ENCODE measurements at places on chromosomes 5 and 9.
A peak's percentile ranks its signal among the peaks of the same experiment; 100 is the strongest.

DNA sequence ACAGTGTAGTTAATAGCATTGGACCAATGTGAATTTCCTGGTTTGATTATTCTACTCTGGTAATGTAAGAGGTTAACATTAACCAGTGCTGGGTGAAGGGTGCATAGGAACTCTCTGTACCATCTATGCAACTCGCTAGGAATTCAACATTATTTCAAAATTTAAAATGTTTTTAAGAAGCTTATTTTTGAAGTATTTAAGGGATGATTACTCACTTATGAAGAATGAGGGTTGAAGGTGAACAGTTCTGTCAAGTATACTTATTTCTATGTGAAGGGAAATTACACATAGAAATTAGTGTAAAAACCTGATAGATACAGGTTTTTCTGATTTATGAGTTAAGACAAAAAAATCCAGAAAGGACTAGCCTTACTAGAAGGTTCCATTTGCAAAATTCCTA, 165.8 kb downstream of the INSYN2B start:
- no peak for DNase-seq

- DNase-seq, result no peak
Measured at GRCh38 chr9:76032038-76032796, 141.7 kb downstream of the PCSK5 start.

GRCh38 chr9:82543726-82544125, 519.2 kb downstream of the RASEF start:
- DNase-seq, result no peak

DNA sequence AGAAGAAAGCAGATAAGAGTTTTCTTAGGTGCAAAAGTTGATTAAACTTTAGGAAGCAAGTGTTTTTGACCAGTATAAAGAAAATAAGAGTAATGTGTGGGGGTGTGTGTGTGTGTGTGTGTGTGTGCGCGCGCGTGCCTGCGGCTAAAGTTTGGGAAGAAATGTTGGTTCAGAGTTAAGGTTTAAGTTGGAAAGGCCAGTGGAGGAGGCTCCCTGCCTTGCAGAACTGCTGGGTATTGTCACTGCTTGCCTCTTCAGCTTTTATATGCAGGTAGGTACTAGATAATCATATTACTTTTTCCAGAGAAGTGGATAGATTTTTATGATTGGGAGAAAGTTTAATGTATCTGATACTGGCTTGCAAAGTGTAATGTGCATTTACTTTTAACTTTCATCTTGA, 2.0 kb downstream of the PIK3R1 start:
- DNase-seq, result peak; percentile 9

- DNase-seq, result no peak
Measured at GRCh38 chr9:124343533-124344290, 71.5 kb downstream of the PSMB7 start.

DNA sequence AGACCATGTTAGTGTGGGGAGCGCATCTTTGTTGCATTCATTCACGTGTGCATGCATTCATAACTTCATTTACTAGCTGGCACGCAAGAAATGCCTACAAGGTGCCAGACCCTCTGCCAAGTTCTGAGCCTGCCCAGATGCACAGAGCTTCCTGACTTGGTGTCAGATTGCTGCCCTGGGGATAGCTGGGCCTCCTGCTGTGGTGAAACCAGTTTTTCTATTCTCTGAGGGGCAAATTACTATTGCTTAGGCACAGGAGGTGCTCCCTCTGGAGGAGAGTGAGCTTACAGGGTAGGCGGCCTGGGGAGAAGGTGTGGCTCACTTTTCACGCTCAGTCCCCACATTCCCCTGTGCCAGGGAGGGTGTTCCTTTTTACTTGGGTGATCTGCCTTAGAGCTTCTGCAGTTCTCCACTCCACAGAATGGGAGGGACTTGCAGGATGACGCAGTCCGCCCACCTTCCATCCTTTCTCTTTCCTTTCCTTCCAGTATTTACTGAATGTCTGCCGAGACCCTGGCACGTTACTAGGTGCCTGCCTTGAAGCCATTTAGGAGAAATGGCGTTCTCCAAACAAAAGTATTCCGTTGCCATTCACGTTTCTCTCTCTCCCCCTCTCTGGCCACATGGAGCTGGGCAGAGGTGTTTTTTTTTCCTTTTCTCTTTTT, 27.9 kb upstream of the CTNNA1 start:
- DNase-seq, result peak; percentile 28

DNA sequence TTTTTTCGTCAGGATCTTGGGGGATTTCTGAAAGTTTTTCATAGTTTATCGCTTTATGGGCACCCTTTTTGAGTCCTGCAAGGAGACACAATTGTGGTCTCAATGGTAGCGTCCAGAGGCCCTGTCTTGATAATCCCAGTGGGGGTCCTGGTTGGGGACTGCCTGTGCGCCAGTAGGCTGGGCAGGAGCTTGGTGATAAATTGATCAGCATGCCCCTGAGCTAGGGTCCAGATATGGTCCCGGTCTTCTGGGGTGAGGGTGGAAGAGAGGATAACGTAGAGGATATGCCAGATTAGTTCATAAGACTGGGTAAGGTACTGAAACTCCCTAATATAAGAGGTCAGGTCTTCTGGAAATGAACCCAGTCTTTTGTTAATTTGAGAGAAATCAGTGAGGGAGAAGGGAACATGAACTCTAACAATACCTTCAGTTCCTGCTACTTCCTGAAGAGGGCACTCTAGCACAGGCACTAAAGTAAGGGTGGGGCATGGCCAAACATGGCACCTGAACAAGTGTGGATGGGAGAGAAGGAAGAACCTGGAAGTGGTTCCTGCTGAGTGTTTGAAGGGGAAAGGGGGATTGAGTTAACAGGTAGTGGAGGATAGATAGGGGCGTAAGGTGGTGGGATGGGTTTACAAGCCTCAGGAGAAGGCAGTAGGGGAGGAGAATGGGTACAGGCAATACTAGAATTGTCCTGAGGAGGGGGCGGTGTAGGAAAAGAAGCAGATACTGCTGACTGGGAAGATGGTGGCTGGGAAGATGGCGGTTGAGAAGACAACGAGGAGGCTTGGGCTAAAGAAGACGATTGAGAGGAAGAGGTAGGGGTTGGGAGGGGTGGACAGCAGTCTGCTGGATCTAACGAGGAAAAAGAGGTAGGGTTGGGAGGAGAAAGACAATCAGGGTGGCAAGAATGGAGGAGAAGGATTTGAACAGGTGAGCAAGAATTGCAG, 33.8 kb upstream of the ANXA2R start:
- peak; percentile 31 for DNase-seq

GRCh38 chr5:143008809-143009521, 238.8 kb downstream of the ARHGAP26 start:
- DNase-seq, result peak; percentile 89

GRCh38 chr9:135703726-135704125, 1.7 kb downstream of the KCNT1 start:
- DNase-seq, result no peak

DNA sequence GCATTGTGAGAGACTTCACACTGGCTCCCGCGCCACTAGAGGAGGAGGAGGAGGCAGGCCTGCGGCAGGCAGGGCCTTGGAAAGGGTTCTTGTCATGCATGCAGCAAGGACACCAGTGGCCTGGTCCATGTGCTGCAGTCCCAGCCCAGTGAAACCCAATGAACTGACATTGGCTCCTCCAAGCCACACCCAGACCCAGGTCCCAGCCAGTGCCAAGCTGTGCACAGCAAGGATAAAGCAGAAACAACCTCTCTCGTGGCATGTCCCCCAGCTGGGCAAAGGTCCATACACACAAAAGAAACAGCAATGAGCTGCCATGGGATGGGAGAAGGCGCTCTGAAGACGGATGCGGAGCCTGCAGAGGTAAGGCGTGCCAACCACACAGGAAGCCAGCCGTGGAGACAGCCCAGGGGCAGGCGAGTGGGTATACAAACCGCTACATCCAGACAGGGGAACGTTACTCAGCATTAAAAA, 89.2 kb downstream of the SEMA4D start:
- no peak for DNase-seq

- DNase-seq, result no peak
Measured at GRCh38 chr5:139961435-139962157, 81.5 kb downstream of the NRG2 start.

DNA sequence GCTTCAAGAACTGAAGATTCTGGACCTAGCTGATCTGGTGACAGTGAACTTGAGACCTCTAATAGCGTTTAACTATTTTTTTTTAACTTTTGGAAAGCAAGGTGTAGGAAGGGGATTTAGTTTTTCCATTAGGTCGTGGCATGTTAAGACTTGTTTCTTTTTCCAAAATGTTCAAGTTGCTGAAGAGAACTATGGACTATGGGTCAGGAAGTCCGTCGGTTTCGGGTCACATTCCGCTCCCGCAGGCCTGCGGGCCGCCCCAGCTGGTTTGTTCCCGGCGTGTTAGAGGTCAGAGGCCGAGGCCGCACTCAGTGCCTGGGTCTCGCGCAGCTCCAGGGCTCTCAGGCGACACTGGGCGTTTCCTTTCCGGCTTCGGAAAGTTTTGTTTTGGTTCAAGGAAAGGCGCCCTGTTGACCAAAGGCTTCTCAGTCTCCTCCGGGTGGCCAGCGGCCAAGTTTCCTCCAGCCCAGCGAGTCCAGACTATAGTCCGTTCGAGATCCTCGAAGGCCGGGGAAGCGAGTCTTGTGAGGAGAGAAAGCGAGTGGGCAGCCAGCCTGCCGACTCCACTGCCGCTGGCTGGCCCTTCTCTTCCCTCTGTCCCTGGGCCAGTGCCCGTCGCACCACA, 586 bp upstream of the FCHO2 start:
- no peak for DNase-seq

DNA sequence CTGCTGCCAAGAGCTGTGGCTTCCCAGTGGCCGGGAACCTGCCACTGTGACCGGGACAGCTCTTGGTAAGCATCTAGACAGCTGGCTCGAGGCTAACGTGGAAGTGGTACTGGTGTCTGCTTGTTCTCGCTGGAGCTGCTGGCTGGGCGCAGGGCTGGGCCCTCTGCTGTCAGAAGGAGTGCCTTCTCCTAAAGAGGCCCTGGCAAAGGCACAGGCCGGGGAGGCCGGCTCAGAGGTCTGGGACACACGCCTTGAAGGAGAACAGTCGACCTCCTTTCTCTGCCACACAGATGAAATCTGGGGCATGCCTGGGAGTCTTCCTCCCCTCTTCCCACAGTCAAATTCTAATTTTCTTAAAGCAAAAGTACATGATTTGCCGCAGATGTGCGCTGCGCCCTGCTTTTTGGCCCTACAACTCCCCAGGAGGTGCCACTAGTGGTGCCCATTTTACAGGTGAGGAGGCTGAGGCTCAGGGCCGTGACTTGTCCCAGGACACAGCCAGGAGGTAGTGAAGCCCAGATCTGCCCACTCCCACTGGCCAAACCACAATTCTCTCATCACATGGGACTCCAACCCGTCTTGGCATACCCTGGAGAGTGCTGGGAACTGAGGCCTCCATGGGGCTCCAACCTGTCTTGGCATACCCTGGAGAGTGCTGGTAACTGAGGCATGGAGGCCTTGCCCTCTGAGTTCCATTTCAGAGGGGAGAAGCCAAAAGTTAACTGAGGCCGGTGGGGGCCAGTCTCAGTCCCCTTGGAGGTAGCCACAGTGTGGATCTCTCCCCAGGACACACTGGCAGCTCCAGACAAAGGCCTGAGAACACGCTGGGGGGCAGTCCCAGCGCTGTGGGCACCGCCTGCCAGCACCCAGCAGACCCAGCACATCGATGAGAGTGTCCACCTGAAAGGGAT, 12.0 kb upstream of the RXRA start:
- no peak for DNase-seq

- DNase-seq, result peak; percentile 44
Measured at GRCh38 chr5:169545762-169546161, 37.8 kb upstream of the SPDL1 start.

DNA sequence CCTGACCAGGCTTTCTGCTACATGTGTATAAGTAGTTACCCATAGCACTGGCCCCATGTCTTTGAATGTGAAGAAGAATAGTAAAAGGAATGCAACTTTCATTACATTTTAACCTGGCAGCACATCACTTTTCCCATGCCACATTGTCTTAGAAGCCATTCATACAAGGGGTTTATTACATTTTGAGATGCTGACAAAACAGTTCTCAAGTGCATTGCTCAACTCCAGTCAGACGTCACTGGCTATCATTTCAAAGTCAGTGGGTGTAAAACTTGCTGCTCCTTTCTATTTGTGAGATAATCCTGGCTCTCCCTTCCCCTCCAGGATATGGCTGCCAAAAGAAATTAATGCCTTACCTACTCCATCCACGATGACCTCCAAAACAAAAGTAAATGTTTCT, 97.0 kb upstream of the VCAN start:
- peak; percentile 15 for DNase-seq

DNA sequence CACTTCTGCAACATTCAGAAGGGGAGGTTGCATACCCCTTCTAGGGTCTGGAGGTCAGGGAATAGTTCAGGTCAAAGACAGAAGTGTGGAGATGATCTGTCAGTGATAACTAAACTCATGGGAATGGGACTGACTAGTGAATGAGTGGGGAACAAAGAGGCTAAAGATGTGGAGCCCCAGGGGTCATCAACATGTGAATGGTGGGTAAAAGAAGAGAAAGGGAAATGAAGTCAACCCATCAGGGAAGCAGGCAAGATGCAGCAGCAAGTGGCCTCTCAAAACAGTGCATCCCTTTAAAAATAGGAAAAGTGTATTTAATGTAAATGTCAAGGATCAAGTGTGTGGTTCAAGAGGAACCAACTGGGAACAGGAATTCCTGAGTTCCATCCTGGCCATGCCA, 69.9 kb downstream of the PLPPR1 start:
- DNase-seq, result no peak

DNA sequence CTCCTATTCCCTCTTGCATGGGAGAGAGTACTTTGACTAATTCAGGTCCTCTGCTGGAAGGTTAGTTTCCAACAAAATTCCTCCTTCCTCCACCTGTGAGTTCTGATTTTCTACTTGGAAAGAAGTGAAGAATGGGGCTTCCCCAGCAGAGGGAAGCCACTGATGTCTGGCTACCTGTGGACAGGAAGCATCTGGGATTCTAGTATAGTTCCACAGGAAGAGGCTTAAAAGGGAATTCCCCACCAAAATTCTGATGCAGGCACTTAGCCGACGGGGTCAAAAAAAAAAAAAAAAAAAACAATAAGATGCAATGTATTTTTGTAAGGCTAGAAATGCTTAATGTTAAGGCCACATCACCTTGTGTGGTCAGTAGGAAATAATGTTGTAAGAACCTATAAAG, 33.4 kb downstream of the PCDHGC5 start:
- no peak for DNase-seq

GRCh38 chr9:128162215-128163026, 2.4 kb downstream of the BBLN start:
- DNase-seq, result no peak

GRCh38 chr9:136672431-136673087, 9.8 kb downstream of the EGFL7 start:
- DNase-seq, result no peak

- no peak for DNase-seq
Measured at GRCh38 chr9:35646153-35646532, 4.6 kb downstream of the SIT1 start.

DNA sequence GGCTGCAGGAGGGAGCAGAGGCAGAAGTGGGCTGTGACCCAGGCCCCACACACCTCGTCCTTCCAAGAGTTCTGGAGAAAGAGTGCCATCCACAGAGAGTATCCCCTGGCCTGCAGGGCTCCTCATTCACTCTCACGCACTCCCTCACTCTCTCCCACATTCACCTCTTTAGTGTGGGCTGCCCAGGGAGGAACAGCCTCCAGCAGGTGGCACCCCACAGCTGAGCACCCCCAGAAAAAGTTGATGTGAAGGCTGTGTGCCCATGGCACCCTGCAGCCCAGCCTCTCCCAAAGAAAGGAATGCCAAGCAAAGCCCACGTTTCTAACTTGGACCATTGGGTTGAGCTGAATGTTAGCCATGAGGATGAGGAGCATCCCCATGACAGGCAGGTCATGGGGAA, 4.5 kb upstream of the SHC3 start:
- no peak for DNase-seq

Measured in fibroblast of skin of abdomen (primary cell).